ENCODE measurements at places on chromosomes 6 and 20.

- no peak for DNase-seq
Measured at GRCh38 chr6:15615802-15616201, 47.0 kb downstream of the DTNBP1 start.

- no peak for DNase-seq
Measured at GRCh38 chr20:59785986-59786795, 147.2 kb downstream of the SYCP2 start.

DNA sequence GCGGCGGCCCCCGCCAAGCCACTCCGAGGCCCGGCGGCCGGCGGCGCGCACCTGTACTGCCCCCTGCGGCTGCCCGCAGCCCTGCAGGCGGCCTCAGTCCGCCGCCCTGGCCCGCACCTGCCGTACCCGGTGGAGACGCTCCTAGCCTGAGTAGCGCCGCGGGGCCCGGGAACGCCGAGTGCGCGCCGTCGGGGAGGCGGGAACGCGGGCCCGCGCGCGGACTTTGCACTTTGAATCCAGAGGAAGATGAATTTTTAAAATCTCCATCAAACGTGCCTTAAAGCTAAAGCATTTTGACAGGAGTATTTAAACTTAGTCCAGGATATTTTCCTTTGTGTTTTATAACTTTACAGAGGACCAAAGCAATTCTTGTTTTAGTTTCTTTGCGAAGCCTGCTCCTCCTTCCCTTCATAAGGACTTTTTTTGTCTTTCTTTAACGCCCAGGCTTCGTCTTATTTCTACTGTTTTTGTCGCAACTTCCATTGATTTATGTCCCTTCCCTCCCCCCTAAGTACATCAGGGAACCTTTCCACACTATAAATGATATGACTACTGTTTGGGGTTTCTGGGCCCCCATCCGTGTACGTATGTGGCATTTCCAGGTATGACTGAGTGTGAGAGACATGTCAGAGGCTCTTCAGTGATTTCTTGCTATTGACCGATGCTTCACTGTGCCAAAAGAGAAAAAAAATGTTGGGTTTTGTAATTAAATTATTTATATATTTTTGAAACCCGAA, 2.0 kb downstream of the FOXQ1 start:
- DNase-seq = no peak

GRCh38 chr6:42350911-42351310, 100.8 kb downstream of the TRERF1 start:
- DNase-seq = no peak

DNA sequence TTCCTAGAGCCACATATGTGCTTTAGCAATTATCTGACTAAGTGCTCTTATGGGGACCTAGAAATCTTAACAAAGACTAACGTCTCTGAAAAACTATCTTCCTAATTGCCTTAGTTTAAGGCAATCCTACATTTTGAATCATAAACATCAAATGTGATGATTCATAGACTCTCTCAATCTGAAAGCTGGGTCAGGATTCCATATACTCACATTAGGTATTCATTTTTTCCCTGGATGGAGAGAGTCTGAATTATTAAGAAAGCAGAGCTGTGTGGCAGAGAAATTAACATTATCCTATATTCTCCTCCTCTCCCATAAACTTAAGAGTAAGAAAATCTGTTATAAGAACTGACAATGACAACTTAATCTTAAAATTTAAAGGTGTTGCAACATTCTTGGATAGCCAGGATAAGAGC, 1.6 kb upstream of the PRL start:
- DNase-seq = no peak

GRCh38 chr6:41644297-41644879, 6.1 kb downstream of the MDFI start:
- no peak for DNase-seq

DNA sequence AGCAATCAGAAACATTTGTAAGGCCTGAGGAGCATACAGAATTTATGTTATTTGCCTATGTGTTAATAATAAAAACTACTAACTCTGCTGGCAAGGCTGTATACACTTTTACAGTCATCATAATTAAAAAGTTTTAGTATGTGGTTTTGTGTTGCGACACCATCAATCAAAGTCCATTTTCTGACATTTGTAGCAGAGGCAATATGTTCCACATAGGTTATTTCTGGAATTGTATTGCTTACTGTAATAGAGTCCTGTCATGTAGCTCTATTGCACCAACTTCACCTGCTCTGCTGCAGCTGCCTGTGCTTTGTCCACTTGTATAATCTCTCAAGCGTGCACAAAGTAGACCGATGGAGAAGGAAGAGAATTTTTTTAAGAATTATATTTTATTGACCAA, 501.8 kb downstream of the HACE1 start:
- no peak for DNase-seq

DNA sequence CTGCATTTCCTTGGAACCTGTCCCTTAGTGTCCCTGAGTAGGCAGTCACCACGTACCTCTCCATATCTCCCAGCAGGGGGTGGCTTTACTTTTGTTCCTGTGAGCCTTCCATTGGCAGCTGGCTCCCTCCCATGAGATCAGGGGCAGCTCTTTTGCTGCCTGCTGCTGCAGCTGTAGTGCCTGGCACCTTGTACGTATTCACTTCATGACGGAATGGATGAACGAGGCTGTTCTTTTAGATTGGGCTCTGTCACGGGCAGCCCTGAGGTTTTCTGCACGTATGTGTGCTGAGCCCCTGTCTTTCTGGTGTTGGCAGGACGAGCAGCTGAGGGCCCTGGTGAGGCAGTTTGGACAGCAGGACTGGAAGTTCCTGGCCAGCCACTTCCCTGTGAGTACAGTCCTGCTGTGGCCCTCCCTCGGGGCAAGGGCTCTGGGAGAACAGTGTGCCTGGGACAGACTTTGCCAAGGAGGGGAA, 14.6 kb downstream of the MYBL2 start:
- DNase-seq = no peak

DNA sequence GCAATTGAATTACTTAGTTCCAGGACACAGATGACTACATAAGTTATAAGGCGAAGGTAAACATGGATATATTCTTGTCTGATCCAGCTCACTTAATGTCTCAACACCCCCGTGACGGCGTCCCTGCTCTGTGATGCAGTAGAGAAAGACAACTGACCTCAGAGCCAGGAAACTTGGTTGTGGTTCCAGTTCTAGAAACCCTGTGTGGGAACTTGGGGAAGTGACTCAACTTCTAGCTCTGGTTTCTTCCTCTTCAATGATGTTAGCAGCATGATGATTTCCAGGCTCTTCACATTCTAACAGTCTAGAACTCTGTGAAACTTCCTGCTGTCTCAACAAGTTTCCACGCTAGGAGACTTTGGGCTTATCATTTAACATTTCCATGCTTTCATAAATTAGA, 18.4 kb downstream of the LAMA4 start:
- DNase-seq = no peak

DNA sequence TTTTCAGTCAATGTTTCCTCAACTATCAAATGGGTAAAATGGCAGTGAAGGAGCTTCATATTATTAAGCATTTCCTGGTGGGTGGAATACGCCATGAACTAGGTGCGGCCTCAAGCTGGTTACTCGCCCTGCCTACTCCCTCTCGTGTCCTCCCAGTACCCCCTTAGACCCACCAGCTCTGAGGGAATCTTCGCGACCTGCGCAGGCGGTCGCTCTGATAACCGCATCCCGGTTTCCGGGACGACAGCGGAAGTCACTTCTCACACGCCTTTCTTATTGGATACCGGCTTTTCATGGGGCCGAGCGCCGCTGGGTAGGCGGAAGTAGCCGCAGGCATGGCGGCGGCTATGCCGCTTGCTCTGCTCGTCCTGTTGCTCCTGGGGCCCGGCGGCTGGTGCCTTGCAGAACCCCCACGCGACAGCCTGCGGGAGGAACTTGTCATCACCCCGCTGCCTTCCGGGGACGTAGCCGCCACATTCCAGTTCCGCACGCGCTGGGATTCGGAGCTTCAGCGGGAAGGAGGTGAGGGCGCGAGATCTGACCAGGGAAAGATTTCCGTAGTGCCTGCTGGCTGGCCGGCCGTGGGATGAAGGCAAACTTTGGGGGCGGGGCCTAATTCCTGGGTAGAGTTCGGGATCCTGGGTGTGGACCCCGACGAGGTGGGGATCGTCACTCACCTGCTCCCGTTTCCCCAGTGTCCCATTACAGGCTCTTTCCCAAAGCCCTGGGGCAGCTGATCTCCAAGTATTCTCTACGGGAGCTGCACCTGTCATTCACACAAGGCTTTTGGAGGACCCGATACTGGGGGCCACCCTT, at the start of gene PIGT:
TSS of gene PIGT (plus strand) at position 320 of the 816 bp plus-strand sequence. CDS start at position 336, 16 bp downstream.
- DNase-seq = peak; percentile 86

DNA sequence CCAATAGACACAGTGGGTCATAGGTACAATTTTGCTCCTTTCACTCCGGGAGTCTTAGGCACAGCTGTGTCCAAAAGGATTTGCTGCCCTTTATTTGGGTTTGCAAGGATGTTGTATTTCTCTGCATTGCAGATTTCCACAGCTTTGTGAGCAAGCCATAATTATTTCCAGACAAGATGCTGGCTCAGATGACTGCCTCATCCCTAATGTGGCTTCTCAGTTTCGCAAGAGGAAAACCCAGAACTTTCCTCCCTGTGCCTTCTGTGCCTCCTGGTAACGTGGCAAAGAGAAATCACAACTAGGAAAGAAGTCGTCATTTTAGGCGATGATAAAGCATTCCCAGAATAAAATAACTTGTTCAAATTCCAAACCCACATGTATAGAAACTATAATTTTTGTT, 33.7 kb downstream of the FAM50B start:
- no peak for DNase-seq

GRCh38 chr6:111709615-111710398, 104.1 kb upstream of the TRAF3IP2 start:
- peak; percentile 76 for DNase-seq

DNA sequence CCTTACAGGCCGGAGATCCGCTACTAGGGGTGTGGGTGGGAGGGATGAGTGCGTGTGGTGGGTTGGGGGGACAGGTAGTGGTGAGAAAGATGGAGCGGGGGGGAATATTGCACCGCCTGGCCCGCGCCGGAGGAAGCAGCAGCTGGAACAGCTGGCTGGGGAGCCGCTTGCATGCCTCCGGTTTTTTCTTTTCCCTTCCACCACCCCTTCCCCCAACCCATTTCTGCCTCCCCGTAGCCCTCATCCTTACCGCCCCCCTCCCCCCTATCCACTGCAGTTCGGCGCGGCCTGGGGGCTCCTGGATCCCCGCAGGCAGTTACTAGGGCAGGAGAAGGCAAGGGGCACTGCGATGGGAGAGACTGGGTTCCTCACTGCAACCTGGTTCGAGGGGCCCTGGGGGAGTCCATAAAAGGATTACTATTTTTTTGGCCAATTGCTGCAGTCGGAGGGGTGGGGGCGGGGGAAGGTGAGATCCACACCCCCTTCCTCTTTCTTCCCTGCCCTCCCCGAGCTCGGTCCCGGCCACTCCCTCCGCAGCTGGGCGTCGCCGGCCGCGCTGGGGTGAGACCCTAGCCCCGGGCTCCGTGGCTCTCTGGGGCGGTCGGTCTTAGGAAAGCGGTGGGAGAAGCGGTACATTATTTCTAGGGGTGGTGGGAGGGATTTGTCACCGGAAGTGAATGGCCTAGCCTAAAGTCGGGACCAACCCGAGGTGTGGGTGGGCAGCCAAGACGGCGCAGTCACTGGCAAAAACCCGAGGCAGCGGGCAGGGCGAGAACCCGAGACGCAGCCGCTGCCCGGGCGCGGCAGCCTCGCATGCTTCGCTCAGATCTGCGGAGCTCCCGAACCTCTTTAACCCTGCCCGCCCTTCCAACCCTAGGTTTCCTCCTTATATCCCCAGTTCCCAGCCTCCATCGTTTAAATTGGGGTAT, 824 bp upstream of the TBCC start:
- DNase-seq = peak; percentile 84

DNA sequence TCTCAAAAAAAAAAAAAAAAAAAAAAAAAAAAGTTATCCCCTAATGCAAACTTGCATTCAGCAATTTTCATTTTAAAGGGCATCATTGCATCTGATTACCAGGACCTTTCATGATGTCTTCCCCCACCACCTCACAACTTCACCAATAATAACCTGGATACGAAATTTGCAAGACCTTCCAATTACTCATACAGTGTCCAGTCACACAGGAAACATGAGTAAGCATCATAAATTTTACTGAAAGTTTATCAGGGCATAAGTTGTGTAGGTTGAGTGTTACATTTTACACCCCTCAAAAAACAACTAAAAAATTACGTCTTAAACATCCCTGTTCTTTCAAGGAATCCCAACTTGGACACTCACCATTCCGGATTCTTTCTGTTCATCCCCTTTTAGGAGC, 79.1 kb upstream of the ANKEF1 start:
- DNase-seq = no peak

DNA sequence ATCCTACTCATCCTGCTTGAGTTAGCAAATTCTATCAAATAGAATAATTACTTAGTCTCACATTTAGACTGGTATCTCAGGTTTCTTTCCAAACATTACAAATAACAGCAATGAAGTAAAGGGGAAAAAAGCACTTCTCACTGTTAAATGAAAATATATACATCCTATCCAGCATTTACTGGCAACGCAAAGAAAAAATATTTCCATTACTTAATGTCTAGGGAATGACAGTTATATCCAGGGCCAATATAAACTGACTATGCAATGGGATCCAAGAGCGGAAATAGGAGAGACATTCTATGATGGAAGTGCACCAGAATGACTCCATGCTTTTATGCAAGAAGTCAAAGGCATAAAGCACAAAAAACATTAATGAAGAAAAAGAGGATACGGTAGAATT, 60.3 kb downstream of the ME1 start:
- no peak for DNase-seq

DNA sequence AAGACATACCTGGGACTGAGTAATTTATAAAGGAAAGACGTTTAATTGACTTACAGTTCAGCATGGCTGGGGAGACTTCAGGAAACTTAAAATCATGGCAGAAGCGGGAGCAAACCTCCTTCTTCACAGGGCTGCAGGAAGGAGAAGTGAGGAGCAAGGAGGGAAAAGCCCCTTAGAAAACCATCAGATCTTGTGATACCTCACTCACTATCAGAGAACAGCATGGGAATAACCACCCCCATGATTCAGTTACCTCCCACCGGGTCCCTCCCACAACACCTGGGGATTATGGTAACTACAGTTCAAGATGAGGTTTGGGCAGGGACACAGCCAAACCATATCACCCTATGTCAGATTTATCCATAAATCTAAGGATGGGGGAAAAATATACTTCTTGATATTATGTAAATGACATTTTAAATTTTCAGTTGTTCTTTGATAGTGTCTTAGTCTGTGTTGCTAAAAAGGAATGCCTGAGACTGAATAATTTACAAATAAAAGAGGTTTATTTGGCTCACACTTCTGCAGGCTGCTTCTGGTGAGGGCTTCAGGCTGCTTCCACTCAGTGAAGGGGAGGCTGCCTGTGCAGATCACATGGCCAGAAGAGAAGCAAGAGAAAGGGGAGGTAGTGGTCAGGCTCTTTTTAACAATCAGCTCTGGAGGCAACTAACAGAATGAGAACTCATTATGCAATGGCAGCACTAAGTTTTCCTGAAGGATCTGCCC, 1.2 kb upstream of the MCM9 start:
- DNase-seq = no peak
